Putamen (tissue), 1 donor: ENCODE measurements at places on chromosomes 5 and 9.

DNA sequence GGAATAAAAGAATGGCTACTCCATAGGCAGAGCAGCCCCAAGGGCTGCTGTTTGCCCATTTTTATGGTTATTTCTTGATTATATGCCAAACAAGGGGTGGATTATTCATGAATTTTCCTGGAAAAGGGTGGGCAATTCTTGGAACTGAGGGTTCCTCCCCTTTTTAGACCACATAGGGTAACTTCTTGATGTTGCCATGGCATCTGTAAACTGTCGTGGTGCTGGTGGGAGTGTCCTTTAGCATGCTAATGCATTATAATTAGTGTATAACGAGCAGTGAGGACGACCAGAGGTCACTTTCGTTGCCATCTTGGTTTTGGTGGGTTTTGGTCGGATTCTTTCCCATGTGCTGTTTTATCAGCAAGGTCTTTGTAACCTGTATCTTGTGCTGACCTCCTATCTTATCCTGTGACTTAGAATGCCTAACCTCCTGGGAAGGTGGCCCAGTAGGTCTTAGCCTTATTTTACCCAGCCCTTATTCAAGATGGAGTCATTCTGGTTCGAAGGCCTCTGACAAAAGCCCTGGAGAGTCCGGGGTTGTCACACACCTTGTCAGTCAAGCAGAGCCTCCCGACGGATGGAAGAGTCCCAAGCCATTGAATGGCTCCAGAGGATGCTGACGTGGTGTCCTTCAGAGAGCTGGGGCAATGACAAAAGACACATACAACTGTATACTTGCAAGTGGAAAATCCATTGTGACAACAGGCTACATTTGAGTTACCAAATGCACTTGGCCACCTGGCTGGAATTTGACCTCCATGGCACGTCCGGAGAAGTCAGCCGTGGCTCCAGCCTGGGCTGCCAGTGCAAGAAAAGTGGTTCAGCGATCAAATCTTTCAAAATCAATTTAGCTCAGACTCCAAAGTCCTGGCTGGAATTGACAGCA is 67.1 kb upstream of the CLINT1 start:
- no peak for DNase-seq

DNA sequence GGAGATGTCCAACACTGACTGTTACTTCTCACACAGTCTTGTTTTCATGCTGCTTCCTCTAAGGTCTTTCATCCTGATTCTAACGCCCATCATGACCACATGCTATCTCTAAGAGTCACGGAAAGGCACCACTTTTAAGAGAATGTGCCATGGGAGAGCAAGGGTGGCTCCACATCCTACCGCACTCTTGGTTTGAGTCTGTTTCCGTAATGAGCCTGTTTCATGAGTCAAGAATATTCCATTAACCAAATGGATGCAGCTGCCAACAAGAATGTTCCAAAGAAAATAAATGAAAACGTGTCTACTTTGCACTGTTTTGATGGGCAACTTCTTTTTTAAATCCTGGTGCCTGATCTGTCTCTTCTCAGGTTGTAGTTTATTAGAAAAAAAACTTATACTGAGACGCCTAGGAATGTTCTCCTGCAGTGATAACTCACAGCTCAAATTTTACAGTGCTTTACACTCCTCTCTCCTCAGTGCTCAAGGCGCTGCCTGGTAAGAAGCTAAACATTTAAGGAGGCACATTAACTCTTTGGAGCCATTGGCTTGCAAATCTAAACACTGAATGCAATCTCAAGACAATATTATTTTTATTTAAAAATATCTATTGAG is 124.3 kb downstream of the FGF1 start:
- DNase-seq = no peak

DNA sequence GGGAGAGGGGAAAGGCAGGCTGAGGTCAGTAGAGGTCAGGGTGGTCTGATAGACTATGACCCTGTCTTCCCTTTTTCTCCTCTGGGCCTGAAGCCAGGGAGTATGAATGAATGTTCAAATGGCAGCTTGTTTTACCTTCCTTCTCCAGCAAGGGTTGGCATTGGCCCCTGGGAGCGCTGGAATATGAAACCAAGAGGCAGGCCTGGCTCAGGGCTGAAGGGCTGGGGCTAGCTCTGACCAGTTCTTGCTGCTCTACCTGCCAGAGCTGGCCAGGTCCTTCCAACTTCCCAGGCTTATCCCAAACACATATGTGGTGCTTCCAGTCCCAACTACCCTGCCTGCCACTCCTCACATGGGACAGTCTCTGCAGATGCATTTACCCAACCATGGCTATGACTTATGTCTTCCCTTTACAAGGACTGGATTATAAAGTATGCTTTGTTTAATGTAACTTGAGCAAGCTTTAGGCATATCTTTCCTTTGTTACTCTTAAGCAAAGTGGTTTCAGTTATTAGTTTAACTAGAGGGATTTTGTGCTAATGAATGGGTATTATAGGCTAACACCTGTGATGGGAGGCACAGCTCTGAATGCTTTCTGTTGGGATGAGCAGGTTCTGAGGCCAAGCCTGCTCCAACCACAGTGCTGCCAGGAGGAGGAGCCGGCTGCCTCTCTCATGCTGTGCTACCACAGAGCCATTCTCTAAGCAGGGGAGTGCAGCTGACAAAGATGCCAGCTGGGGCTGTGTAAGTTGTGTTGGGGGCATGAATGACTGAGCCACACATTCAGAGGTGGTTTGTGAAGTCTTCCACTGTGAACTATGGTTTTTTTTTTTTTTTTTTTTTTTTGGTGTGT is 6.1 kb downstream of the CCNI2 start:
- peak; percentile 82 for DNase-seq

GRCh38 chr5:110726249-110727024 is at the start of gene TMEM232:
TMEM232 (minus strand) TSS chr5:110726671; CDS start chr5:110667352, 59,319 bp downstream.
- peak; percentile 89 for DNase-seq

- DNase-seq = no peak
Observed at GRCh38 chr9:127417131-127418036, 6.8 kb upstream of the ZNF79 start.

- DNase-seq = no peak
Observed at GRCh38 chr5:98204798-98205197, 568.7 kb upstream of the RGMB start.

DNA sequence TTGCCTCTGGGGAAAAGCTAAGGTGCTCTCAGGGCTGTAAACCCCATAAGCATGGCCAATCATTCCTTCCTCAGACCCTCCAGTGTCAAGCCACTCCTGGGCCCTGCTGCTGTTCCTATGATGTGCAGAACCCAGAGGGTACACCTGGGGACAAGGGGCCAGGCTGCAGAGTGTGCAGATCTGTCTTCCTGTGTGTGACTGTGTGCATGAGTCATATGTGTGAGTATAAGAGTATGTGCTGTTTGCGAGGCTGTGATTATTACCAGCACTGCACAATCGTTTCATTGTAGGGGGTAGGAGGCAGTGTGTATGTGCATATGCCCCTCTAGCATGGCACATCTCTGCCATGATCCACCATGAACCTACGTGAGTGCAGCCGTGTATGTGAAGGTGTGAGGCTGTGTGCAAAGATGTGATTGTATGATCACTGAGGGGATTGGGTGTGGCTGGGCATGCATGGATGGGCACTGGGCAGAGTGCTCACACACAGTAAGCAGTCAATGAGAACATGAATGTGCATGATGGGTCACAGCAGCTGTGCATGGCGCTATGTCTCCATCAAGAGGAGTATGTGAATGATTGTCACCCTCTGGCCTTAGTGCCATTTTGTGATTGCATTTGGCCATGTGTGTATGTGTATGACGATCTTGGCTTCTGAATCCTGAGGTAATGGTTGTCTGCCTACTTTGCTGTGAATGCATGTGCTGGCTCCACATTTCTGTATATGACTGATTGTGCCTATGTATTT is 2.4 kb upstream of the OR1K1 start:
- DNase-seq = no peak

- DNase-seq = no peak
Observed at GRCh38 chr5:81151546-81151945, 81.6 kb upstream of the CKMT2 start.

DNA sequence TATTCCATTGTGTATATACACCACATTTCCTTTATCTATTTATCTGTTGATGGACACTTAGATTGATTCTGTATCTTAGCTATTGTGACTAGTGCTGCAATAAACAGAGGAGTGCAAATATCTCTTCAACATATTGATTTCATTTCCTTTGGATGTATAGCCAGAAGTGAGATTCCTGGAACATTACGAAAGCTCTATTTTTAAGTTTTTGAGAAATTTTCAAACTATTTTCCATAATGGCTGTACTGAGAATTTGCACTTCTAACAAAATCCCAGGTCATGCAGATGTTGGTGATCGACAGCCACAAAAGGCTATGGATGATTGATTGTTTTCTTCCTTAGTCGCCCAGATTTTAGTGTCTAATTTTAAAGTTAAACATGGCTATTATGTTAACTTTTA is 132.7 kb upstream of the MTAP start:
- no peak for DNase-seq

DNA sequence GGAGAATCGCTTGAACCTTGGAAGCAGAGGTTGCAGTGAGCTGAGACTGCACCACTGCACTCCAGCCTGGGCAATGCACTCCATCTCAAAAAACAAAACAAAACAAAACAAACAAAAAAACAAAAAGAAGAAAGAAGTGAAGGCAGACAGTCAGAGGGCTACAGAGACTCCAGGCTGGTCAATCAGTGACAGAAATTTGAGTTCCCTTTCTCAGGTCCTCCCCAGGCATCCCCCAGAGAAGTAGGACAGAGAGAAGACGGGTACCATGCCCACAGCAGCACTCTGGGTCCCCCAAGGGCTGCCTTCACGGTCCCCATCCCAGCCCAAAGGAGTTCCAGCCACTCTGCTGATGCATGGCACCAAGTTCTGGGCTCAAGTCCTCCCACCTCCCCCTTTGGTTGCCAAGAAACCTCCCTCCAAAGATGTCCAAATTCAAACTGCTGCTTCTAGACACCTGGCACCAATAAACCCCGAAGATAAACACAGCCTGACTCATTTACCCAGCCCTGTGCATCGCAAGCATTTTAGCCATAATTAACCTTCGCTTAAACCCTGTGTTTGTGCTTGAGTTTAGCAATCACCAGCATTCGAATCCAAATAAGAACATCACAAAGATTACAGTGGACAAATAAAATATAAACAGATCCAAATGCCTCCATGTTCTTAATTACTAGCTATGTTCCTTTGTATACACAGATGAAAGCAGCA is 24.0 kb downstream of the SEMA4D start:
- no peak for DNase-seq

GRCh38 chr5:170301149-170301548 is 3.6 kb upstream of the LCP2 start:
- no peak for DNase-seq

DNA sequence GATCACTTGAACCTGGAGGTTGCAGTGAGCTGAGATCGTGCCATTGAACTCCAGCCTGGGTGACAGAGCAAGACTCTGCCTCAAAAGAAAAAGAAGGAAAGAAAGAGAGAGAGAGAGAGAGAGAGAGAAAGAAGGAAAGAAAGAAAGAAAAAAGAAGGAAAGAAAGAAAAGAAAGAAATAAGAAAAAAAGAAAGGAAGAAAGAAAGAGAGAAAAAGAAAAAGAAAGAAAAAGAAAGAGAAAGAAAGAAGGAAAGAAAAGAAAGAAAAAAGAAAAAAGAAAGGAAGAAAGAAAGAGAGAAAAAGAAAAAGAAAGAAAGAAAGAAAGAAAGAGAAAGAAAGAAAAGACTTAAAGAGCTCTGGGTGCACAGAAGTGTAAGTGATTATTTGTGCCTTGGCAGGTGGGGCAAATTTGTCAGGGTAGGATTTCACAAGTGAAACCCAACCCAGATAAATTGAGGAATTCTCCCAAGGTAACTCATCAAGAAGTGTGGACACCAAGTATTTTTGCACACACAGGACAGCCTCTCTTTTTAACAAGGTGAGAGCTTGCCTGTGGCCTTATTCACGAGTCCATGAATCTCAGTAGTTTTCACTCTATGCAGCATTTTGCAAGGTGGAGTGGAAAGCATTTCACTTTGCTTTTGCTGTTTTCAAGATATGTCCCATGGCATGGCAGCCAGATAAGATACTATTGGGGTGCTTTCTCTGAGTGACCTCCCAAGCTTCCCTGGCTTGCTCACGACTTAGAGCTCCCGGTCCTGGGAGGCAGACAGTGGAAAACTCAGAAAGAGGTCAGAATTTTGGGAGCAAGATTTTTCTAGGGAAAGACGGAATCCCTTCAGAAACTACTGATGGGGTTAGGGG is 57.8 kb downstream of the C9orf153 start:
- DNase-seq = no peak

DNA sequence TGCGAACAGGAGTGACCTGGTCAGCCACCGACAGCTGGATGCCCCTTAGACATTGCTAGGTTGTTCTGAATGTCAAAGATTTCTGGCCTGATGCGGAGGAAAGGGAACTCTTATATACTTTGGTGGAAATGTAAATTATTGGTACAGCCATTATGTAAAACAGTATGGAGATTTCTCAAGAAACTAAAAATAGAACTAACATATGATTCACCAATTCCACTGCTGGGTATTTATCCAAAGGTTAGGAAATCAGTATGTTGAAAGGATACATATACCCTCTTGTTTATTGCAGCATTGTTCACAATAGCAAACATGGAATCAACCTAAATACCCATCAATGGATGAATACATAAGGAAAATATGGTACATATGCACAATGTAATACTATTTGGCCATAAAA is 31.8 kb downstream of the DMRT3 start:
- no peak for DNase-seq

DNA sequence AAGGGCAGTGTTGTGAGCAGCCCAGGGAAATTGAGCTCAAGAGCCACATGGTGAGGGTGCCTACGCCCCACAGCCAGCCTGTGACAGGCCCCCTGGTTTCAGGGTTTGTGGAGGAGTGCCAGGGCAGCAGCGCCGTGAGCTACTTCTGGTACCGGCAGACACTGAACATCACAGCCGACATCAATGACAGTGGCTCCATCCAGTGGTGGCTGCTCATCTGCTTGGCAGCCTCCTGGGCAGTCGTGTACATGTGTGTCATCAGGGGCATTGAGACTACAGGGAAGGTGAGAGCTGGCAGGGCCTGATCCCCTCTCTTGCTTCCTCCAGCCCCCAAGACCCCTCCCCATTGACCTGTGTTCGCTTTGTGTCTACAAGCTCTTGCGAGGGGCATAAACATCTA is 10.2 kb downstream of the SLC6A18 start:
- DNase-seq = no peak

GRCh38 chr9:99736291-99736690 is 85.4 kb upstream of the NR4A3 start:
- no peak for DNase-seq

- DNase-seq = no peak
Observed at GRCh38 chr5:53667621-53668020, 107.2 kb downstream of the NDUFS4 start.

DNA sequence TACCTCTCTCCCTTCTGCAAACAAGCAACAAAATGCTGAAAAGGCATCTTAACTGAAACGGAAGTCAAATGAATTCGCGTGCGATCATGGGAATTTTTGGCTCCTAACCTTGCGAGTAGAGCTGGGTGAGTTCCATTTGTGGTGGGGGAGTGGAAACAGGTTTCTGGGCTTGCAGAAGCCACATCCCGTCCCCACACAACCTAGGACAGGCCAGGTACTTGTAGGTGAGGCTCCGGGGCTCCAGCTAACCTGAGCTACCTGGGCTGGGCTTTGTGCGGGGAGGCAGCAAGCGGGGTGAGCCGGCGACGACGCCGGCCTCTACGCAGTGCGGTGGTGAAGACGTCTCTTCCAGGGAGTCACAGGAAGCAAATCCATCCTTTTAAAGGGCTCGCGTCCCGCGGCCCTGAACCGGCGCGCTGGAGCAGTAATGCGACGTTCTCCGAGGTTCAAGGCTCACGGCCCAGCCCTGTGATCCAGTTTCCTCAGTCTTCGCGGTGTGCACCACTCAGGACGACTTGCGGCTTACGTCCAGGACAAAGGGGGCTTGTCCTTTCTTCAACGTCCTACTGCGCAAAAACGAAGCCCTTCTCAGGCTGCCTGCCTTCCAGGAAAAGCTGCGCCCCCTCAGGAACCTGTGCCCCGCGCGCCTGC is 567 bp upstream of the SPIN1 start:
- DNase-seq = peak; percentile 64

GRCh38 chr5:8686707-8687106 is 817.8 kb downstream of the MTRR start:
- DNase-seq = peak; percentile 45
